Activated T-cell treated with anti-CD3 and anti-CD28 coated beads, Interleukin-2, amount 50 U/mL, for 72 hours (primary cell): ENCODE measurements at places on chromosomes 16 and 17. TPM values are rescaled to one million over a fixed set of nuclear protein-coding genes. Genes with fewer than 3 reads are reported as not detected.

TMEM11 gene
- total RNA-seq: 21.4 TPM

PAGR1 gene
- 17.8 TPM for total RNA-seq

TBC1D26 gene
- total RNA-seq: not detected

IRX6 gene
- not detected for total RNA-seq

SALL1 gene
- not detected for total RNA-seq

LAT gene
- total RNA-seq: 360 TPM

CMTM2 gene
- total RNA-seq: 1.2 TPM

OTOP2 gene
- total RNA-seq: not detected

NPTX1 gene
- total RNA-seq: 6.1 TPM

IRX5 gene
- 0.74 TPM for total RNA-seq

BAIAP3 gene
- total RNA-seq: 0.26 TPM

TCAP gene
- 1.4 TPM for total RNA-seq

ATAD5 gene
- 35.7 TPM for total RNA-seq

FBXW10B gene
- 1.2 TPM for total RNA-seq

TNK1 gene
- total RNA-seq: 5.5 TPM

ASGR2 gene
- not detected for total RNA-seq

KLHL10 gene
- total RNA-seq: not detected

SULT1A1 gene
- total RNA-seq: 12.7 TPM

AURKB gene
- total RNA-seq: 167 TPM

NOG gene
- 0.91 TPM for total RNA-seq

SMARCD2 gene
- total RNA-seq: 103 TPM

GCGR gene
- total RNA-seq: not detected

TEX14 gene
- total RNA-seq: 0.84 TPM

CTRB1 gene
- not detected for total RNA-seq

ATP2A1 gene
- total RNA-seq: 8.4 TPM

HNF1B gene
- total RNA-seq: 0.19 TPM

TERB1 gene
- total RNA-seq: 0.14 TPM

ZNF469 gene
- total RNA-seq: 0.34 TPM

HOXB4 gene
- 1.9 TPM for total RNA-seq

HIC1 gene
- total RNA-seq: 11.7 TPM

RAB11FIP4 gene
- total RNA-seq: 40.8 TPM

SHCBP1 gene
- total RNA-seq: 37.1 TPM

CDH3 gene
- total RNA-seq: 15.2 TPM

C17orf50 gene
- not detected for total RNA-seq

P2RX5 gene
- total RNA-seq: 46.5 TPM

PRAC1 gene
- not detected for total RNA-seq

ITGB3 gene
- total RNA-seq: not detected

CACNA1G gene
- total RNA-seq: 0.07 TPM

ARL4D gene
- 3.6 TPM for total RNA-seq

KRT26 gene
- not detected for total RNA-seq

SYT17 gene
- total RNA-seq: 0.39 TPM

CEP295NL gene
- total RNA-seq: 0.12 TPM

ACSM2A gene
- total RNA-seq: 0.79 TPM

ZG16 gene
- not detected for total RNA-seq

TMEM220 gene
- total RNA-seq: 0.89 TPM

CPHXL2 gene
- not detected for total RNA-seq

ZFP1 gene
- total RNA-seq: 20.8 TPM

TMC8 gene
- 102 TPM for total RNA-seq
